ENCODE measurements at places on chromosomes 7 and 10. TPM values are rescaled to one million over a fixed set of nuclear protein-coding genes. Genes with fewer than 3 reads are reported as not detected.

SUGCT gene
- 1.6 TPM for total RNA-seq

AKR1C4 gene
- total RNA-seq = 0.40 TPM

CYP2C18 gene
- 13.0 TPM for total RNA-seq

CLCN1 gene
- 0.34 TPM for total RNA-seq

PDZD7 gene
- 1.3 TPM for total RNA-seq

LIPJ gene
- not detected for total RNA-seq

MUC12 gene
- 1.3 TPM for total RNA-seq

OPN1SW gene
- not detected for total RNA-seq

PDE1C gene
- total RNA-seq = 34.0 TPM

CFAP70 gene
- 1.9 TPM for total RNA-seq

HOXA13 gene
- total RNA-seq = 1.6 TPM

MALRD1 gene
- not detected for total RNA-seq

JCAD gene
- total RNA-seq = 0.54 TPM

LIPF gene
- not detected for total RNA-seq

GRCh38 chr7:92765725-92766124 is 70.6 kb downstream of the CDK6 start:
- DNase-seq = peak; percentile 25

GRCh38 chr10:52343439-52343838 is 29.4 kb downstream of the DKK1 start:
- no peak for DNase-seq

GRCh38 chr7:24701261-24702235 is 55.7 kb downstream of the GSDME start:
- DNase-seq = peak; percentile 47

DNA sequence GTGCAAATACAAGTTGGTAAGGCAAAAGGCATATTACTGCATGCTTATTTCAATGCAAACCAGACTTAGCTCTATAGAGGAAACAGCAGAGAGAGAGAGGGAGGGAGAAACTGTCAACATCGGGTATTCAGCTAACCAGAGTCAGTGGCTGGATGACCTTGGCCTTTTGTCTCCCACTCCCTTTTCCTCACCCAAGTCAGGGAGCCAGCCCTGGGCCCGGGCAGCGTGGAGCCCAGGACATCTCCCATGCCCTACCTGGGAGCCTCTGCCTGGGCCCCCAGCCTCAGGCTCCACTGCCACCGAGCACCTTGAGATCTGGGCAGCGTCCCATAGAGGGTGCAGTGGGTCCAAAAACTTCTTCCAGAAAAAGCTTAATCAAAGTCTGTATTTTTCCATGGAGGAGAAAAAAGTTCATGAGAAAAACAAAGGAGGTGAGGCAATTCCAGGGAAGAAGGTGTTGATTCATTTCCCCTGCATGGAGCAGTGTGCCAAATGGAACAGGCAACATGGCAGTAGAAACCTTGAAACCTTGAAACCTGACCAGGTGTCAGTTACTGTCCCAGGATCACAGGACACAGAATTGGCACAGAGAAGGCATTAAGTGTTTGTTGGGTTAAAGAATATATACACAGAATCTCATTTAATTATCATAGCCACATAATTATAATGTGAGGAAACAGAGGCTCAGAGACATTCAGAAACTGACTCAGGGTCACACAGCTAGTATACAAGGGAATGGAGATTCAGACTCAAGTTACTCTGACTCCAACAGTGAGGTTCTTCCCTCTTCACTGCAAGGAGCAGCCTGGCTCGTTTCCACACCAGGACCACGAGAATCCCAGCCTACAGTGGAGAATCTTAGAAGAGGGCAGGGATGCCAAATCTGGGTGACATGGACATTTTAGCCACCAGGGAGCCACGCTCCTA is 5.8 kb upstream of the NCOA4 start:
- no peak for DNase-seq

DNA sequence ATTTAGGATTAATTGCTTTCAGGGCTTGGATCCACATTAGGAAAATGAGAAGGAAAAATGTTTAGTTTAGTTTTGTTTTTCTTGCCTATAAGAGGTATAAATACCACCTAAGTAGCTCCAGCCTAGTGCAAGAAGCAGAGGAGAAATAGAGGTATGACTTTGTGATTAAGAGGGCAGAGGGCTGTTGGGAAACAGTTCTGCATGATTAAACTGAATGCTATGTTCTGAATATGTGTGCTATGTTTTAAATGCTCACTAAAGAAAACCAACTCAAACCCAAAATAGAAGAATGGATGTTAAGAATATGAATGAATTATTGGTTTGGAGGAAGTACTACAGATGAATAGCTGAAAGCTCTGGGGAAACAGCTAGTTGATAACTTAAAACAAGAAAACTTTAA is 7.6 kb downstream of the CALCR start:
- no peak for DNase-seq

DNA sequence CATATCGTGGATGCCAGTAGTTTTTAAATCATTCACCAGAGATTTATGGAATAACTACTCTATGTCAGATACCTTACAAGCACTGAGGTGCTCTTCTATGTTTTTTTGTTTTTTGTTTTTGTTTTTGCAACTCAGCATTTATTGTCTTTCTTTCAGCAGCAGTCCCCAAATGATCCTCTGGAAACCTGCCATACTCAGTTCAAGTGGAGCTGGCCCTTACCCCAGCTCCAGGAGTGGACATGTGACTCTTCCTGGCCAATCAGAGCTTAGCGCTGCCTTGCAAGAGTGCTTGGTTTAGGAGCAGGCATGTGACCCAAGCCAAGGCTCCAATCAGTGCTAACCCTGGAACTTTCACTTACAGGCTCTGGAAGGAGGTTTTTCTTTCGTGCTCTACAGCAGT is 356.6 kb upstream of the ZMIZ1 start:
- DNase-seq = no peak

DNA sequence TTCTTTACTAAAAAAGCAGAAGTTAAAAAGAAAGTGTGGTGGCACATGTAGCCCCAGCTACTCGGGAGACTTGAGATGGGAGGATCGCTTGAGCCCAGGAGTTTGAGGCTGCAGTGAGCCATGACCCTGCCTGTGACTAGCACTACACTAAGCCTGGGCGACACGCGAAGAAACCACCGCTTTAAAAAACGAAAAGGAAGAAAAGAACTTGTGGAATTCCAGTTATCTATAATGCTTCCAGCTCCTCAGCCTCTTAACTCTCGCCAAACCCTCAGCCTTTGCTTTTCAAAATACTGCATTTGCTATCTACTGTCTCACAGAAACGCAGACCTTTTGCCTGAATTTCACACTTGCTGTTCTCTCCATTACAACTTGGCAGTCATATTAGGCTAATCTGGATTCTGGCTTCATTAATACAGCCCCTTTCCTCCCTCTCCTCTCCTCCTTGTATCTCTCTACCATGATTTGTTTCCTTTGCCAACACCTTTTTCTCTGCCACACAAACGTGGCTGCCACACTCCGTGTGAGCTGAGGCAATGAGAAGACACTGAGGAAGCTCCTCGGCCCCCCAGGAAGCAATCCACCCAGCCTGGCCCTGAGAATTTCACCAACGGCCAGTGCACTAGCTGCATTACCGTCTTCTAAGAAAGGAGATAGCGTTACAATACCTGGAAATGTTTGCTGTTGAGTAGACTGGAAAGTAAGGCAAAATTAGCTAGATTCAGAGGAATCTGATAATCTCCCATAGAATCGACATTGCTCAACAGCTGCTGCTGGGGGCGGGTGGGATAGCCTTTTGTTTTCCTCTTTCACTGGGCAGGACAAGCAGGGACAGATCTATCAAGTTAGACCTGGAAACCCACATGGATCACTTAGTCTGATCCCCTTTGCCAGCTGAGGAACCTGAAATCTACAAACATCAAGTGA is 37.2 kb downstream of the CALML5 start:
- no peak for DNase-seq

GRCh38 chr7:95922191-95922590 is 149.8 kb downstream of the DYNC1I1 start:
- no peak for DNase-seq

DNA sequence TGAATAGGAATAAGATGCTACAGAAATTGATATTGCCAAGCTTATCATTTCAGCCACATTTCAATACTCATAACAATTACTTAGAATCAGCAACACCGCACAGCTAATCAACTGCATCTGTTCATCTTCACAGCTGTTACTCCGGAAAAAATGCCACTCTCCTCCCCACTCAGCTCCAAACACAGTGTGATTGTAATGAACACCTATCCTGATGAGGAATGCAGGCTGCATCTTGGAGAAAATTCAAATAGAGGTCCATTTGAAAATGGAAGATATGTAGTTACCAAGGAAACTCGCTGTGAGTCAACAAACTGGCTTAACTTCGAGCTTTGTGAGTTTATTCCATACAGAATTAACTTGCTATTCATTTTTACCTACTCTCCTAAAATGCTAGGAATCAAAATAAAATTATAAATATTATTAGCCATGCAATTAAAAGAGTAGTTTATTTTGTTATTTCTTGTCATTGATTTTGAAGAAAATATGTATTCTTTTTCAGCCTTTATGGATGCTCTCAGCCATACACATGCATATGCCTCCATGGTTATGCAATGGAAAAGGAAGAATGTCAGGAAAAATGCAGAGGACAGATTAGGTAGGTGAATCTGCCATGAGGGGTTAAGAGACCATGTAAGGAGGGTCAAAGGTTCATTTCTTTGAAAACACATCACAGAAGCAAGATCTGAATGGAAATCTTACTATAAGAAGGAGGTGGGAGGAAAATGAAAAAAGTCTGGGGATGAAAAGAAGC is 267.2 kb downstream of the POM121L12 start:
- DNase-seq = no peak

- no peak for DNase-seq
These were observed 76.8 kb downstream of the SH3PXD2A start for GRCh38 chr10:103778358-103779139.

- no peak for DNase-seq
These were observed 2.8 kb downstream of the RBM33 start for GRCh38 chr7:155647302-155647701.

GRCh38 chr7:1227814-1228544 is 4.7 kb upstream of the UNCX start:
- DNase-seq = no peak

GRCh38 chr10:37739181-37739580 is 118.2 kb downstream of the ZNF248 start:
- DNase-seq = no peak

DNA sequence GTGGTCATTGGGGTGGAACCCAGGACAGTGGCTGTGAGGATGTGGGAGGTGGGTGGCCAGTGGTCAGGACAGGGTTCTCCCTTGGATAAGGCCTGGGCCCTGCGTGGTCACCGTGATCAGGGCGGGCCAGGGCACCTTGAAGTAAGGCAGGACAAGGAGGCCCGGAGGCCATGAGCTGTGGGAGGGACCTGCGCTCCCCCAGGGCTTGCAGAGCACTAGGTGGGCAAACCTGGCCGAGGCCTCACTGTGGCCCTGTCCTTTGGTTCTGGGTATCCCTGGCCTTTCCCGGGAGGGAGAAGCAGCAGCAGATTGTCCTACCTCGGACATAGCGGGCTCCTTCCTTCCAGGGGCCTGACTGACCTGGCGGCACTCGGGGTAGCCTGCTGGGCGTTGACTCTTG is 144.8 kb upstream of the RET start:
- DNase-seq = no peak

DNA sequence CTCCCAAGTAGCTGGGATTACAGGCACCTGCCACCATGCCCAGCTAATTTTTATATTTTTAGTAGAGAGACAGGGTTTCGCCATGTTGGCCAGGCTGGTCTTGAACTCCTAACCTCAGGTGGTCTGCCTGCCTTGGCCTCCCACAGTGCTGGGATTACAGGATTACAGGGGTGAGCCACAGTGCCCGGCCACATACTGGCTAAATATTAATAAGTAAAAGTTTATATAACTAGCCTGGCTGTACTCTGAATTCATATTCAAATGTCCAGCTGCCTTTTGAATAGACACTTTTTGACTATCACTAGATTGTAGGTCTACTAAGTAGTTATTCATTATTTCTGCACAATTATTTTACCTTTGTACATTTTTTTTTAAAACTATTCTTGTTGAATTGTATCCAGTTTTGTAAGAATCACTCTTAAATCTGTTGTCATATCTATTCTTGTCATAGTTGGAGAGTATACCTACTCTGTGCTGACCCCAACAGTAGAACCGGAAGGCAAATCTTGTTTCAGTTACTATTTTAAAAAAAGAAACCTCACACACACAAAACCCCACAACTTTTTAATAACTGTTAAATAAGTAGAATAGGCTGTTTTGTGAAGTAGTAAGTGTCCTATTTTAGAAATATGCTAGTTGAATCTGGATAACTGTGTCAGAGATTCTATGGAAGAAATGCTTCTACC is 29.6 kb downstream of the MINPP1 start:
- DNase-seq = no peak

GRCh38 chr10:88082391-88082790 is 219.0 kb downstream of the PTEN start:
- DNase-seq = no peak

GRCh38 chr7:149214020-149214720 is 18.8 kb downstream of the ZNF282 start:
- DNase-seq = no peak

GRCh38 chr10:50648089-50648934 is 24.6 kb upstream of the SGMS1 start:
- no peak for DNase-seq

DNA sequence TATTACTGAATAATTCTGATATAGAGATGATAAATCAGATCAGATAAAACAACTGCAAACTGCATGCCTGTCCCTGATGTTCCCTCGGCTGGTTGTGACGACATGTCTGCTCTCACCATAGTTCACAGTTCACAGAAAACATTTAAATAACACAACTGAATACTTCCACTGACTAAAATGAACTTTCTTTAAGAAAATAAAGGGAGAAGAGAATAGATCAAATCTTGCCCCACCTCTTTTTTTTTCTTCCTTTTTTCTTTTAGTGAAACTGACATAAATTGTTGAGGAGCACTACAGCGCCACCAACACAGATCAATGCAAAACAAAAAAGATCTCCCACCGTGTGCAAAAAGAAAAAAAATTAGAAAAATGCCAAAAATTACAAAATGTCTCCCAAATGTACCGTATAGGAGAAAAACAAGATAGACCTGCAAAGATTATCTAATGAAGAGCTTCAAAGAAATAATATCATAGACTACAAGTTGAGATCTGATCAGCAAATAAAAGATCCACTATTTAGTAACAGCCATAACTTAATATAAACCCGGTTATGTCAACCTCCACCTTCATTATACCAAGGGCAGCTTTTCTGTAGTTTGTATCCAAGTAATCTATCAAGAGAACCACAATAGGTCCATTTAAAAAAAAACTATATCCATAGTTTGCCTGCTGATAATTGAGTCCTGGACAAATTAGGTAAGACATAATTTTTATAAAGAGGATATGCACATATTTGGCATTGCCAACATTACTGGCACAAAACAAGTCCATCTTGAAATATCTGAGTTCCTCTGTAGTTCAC is 30.7 kb upstream of the EPC1 start:
- DNase-seq = no peak

- no peak for DNase-seq
These were observed 139.0 kb downstream of the CREB5 start for GRCh38 chr7:28551331-28551730.

DNA sequence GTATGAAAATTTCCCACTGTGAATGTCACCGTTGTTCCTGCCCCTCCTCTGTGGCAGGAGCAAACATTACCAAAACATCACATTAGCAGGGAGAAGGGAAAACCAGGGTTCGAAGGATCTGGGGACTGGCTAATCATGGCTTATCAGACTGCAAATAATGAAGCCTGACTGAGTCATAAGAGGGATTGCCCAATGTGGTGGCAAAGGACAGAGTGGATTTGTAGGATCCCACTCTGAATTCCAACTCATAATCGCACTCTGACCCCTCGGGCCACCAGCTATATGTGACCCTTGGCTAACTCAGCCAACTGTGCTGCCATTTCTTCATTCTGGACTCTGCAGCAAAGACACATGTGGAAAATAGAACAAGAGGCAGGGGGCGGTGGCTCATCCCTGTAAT is 347.3 kb upstream of the AUTS2 start:
- DNase-seq = no peak

- DNase-seq = no peak
These were observed 108.9 kb upstream of the PDCD4 start for GRCh38 chr10:110762849-110763211.
